ENCODE measurements at places on chromosomes 13 and 19.
A peak's percentile ranks its signal among the peaks of the same experiment; 100 is the strongest.

DNA sequence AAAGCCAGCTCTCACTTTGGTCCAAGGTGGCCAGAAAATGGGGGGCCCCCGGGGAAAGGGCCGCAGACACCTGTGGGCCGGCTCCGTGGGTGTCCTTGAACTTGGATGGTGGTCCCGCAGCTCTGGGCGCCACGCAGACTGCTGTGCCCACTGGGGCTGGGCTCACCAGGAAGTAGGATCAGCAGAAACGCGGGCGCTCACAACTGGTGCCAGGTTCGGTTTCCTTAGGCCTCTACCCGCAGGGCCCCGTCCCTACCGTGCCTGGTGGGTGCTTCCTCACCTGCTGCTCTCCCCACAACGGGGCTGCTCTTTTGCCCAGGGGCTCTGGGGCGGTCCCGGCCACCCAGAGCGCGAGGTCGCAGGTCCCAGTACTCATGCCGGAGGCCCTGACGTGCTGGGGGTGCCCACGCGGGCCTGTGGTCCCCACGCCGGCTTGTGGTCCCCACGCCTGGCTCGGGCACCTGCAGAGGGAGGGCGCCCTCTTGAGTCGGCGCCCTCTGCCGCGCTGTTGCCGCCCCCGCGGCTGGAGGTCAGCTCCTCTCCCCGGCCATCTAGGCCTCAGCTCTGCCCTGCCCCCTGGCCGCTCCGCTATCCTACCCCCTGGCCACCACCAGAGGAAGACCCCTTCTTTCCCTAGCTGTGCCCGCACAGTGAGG lies 1303.6 kb downstream of the UQCRFS1 start:
- no peak for DNase-seq

DNA sequence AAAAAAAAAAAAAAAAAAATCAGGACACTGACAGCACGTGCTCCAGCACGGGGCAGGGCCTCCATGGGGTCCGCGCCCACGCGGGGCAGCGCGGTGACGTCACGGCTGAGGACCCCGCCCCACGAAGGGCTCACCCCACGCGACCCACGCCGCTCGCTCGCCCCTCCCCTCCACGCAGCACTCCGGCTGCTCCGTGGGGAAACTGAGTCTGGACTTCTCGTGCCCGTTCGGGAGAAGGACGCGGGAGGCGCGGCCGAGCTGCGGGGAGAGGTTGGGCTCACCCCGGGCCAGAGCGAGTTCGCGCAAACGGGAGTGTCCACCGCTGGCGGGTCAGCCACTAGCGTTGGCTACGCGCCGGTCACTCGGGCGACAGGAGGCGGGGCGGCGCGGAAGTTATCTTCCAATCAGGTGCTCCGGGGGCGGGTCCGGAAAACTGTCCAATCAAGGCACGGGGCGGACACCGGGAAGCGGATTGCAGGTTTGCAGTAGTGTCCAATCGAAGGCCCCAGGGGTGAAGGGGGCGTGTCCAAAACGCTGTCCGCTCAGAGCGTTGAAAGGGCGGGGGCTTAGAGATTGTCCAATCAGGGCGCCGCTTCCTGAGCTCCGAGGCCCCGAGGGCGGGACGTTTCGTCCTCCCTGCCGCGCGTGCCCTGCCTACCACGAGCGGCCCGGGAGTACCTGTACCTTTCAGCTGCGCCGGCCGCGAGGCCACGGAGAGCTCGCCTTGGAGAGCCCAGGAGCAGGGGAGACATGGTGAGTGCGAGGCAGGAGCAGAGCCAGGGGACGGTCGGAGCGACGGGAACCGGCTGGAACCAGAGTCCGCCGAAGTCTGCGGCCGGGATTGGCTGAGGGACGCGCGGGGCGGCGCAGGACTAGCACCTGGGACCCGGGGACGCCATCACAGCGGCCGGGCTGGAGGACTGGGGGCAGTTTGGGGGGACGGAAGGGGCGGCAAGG lies at the start of gene ZNF57:
ZNF57 (plus strand) TSS at position 633 of the 957 bp plus-strand sequence; CDS start at position 751, 118 bp downstream.
- peak; percentile 99 for DNase-seq

DNA sequence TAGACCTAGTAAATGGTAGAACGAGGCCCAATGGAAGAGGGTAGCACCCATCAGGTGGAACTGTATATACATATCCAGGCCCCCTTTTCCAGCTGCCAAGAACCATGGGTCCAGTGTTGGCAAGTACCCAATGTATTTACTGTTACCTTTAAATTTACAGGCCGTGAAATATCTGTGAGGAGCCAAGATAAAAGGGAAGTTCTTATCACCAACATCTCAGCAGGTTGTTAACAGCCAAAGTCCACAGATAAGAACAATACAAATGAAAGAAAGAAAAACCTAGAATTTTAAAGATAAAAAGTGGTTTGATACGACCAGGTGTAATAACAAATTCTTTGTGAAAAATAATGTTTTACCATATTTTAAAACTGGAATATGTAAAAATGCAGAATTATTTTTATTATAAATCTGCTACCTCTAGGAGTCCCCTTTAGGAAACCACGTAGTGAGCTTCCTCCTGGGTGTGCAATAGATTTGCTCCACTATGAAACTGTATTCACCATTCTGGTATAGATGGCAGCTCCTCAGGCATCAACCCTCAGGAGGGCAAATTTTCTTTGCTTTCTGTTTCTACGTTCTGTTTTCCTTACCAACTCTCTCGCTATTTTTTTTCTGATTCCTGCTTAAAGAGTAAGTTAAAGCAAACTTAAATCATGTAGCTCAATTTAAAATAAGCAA lies 292.2 kb upstream of the SLC10A2 start:
- DNase-seq, result no peak

DNA sequence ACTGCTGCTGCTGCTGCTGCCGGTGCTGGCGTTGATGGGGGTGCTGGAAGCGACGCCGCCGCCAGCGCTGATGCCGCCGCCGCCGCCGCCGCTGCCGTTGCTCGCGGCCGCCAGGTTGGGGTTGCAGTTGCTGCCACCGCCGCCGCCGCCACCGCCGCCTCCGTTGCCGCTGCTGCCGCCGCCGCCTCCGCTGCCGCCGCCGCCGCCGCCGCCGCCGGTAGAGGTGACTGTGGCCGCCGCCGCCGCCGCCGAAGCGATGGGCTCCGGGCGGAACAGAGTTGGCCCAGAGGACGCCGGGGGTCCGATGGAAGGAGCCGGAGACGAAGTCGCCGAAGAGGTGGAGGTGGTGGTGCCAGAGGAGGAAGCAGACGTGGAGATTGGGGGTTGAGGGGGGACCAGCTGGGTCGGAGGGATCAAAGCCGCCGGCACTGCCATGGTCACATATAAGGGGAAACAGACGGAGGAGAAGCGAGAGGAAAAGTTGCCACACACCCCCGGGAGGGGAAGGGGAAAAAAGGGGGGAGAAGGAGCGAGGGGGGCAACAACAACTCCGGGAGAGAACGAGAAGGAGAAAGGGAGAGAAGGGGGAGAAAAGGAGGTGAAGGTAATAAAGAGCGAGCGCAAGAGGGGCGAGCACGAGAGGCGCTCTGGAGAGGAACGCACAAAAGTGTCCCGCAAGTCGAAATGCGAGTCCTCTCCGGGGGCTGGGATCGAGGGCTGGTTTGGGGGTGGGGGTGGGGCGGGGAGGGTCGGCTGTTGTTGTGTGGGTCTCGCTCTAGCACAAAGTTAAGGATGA lies 471 bp downstream of the DACH1 start:
- peak; percentile 22 for DNase-seq

DNA sequence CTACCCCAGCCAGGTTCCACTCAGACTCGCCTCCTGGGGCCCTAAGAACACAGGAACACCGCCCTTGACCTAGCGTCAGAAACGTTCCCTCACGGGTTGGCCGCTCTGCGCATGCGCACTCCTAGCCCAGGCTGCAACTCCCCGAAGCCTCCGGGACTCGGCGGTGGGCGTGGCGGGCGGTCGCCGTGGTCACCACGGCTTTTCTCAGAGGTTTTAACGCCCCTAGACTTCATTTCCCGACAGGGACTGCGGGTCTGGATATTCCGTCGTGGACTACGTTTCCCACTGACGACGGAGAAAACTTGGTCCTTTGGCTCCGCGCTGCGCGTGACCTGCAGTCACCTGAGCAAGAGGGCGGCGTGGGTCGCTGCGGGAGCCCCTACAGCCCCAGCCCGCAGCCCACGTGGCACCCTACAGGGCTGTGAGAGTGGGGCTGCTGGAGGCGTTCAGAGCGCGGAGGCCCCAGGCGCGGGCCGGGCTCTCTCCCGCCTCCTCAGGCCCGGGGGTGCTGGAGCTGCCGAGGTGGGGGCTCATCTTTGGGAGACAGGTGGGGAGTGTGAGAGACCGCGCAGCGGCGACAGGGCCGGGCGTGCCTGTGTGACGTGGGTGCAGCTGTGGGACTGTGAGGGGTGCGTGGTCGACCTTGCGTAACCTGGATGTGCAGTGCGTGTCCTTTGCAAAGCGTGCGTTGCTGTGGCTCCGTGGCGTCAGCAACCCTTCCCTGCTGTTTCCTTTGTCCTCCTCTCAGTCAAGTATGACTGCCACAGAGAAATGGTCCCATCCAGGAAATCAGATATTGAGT lies 38.0 kb upstream of the ZNF573 start:
- peak; percentile 37 for DNase-seq

- DNase-seq, result no peak
Measured at GRCh38 chr13:19519049-19519448, 42.3 kb downstream of the TPTE2 start.

DNA sequence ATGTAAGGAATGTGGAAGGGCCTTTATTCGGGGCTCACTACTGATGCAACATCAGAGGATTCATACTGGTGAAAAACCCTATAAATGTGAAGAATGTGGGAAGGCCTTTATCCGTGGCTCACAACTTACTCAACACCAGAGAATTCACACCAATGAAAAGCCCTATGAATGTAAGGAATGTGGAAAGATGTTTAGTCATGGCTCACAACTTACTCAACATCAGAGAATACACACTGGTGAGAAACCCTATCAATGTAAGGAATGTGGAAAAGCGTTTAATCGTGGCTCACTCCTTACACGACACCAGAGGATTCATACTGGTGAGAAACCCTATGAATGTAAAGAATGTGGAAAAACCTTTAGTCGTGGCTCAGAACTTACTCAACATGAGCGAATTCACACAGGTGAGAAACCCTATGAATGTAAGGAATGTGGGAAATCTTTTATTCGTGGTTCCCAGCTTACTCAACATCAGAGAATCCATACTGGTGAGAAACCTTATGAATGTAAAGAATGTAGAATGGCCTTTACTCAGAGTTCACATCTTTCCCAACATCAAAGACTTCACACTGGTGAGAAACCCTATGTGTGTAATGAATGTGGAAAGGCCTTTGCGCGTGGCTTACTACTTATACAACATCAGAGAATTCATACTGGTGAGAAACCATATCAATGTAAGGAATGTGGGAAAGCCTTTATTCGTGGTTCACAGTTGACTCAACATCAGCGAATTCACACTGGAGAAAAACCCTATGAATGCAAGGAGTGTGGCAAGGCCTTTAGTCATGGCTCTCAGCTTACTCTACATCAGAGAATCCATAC lies 44.3 kb downstream of the ZNF585A start:
- no peak for DNase-seq

GRCh38 chr13:96119921-96120320 lies 30.0 kb downstream of the HS6ST3 start:
- no peak for DNase-seq
